Fibroblast of lung (primary cell): ENCODE measurements at places on chromosomes 4 and X. TPM values are rescaled to one million over a fixed set of nuclear protein-coding genes. Genes with fewer than 3 reads are reported as not detected.

DNA sequence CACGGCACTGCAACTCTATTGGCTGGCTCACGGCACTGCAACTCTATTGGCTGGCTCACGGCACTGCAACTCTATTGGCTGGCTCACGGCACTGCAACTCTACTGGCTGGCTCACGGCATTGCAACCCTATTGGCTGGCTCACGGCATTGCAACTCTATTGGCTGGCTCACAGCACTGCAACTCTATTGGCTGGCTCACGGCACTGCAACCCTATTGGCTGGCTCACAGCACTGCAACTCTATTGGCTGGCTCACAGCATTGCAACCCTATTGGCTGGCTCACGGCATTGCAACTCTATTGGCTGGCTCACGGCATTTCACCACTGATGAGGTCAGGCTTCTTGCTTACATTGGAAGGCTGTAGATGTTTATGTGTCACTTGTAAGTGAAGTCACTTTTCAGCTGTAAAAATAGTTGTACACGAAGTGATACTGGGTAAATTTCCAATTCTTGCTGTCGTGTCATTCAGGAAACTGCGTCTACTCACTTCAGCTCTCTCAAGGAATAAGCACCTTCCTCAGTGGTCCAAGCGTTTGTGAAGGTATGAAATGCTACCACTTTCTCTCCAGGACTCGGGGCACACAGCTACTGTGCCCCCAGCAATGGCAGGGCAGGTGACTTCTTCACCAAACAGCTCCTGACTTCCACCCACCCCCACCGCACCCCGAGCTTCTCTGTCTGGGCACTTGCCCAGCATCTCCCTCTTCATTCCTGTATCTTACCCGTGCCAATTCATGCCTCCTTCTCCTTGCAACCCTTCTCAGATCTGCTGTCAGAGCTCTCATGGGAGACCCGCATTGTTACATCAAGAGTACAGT is 141.3 kb downstream of the AFAP1 start:
- DNase-seq = peak; percentile 58
- peaks cover 14% of the 10 kb centered on the region for H3K36me3 ChIP-seq
- H3K27ac ChIP-seq = no peak overlapping the region
- no peaks in the 10 kb centered on the region for H3K4me1 ChIP-seq
- no peaks in the 10 kb centered on the region for H3K27me3 ChIP-seq

SFRP2 gene
- total RNA-seq = under 0.01 and 1.8 TPM in 2 replicates

- no peaks in the 10 kb centered on the region for H3K36me3 ChIP-seq
- no peak overlapping the region for H3K27ac ChIP-seq
- H3K4me1 ChIP-seq = no peaks in the 10 kb centered on the region
- H3K4me3 ChIP-seq = no peak overlapping the region
Measured at GRCh38 chrX:8748855-8749254, 16.9 kb upstream of the ANOS1 start.

DNA sequence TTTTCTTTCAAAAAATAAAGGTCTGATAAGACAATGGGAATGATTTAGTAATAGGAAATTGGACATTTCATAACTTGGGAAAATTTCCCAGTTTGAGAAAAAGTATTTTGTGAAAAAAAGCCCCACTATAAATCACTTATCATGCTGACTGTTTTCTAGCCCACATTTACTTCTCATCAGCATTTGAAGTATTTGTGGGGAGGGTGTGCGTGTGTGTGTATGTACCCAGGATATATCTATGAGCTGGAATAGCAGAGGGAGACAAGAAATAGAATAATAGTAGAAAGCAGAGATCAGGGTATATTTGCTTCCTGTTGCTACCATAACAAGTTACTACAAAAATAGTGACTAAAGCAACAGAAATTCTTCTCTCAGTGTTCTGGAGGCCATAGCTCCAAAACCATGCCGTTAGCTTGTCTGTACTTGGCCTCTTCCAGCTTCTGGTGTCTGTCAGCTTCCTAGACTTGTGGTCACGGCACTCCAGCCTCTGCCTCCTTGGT is 139.8 kb downstream of the PTTG2 start:
- no peaks in the 10 kb centered on the region for H3K27me3 ChIP-seq
- peaks cover 4% of the 10 kb centered on the region for H3K4me1 ChIP-seq
- H3K36me3 ChIP-seq = no peaks in the 10 kb centered on the region
- H3K4me3 ChIP-seq = no peak overlapping the region
- DNase-seq = peak; percentile 61
- H3K27ac ChIP-seq = no peak overlapping the region

RAP2C gene
- 13.6 and 24.4 TPM in 2 replicates for total RNA-seq

GRCh38 chr4:169210504-169211118 is 60.1 kb downstream of the SH3RF1 start:
- peaks cover 5% of the 10 kb centered on the region for H3K4me1 ChIP-seq
- no peak for DNase-seq
- H3K36me3 ChIP-seq = peaks cover 3% of the 10 kb centered on the region
- H3K27me3 ChIP-seq = no peaks in the 10 kb centered on the region
- no peak overlapping the region for H3K27ac ChIP-seq
- H3K4me3 ChIP-seq = no peak overlapping the region

- H3K36me3 ChIP-seq = no peaks in the 10 kb centered on the region
- DNase-seq = no peak
- H3K4me3 ChIP-seq = no peak overlapping the region
- H3K27ac ChIP-seq = no peak overlapping the region
- no peaks in the 10 kb centered on the region for H3K27me3 ChIP-seq
Measured at GRCh38 chr4:175807547-175807946, 4.5 kb downstream of the GPM6A start.

GRCh38 chr4:89253311-89253710 is 54.3 kb downstream of the GPRIN3 start:
- no peak overlapping the region for H3K27ac ChIP-seq
- no peak overlapping the region for H3K4me3 ChIP-seq
- no peaks in the 10 kb centered on the region for H3K36me3 ChIP-seq
- DNase-seq = no peak
- no peaks in the 10 kb centered on the region for H3K4me1 ChIP-seq
- no peaks in the 10 kb centered on the region for H3K27me3 ChIP-seq

SLC2A9 gene
- 2.3 and 2.8 TPM in 2 replicates for total RNA-seq

DNA sequence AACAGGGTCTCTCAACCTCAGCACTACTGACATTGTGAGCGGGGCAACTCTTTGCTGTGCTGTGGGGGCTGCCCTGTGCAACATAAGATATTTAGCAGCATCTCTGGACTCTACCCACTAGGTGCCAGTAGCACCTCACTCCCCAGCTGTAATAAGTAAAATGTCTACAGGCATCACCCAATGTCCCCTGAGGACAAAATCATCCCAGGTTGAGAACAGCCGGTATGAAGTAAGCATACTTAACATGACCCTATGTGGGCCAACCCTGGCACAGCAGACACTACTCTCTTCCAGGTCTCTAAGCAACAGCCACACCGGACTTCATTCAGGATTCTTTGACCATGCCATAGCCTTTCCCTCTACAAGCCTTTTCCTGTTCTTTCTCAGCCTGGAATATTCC is 10.5 kb upstream of the MGST2 start:
- H3K36me3 ChIP-seq = no peaks in the 10 kb centered on the region
- no peak overlapping the region for H3K4me3 ChIP-seq
- no peaks in the 10 kb centered on the region for H3K27me3 ChIP-seq

ZNF732 gene
- total RNA-seq = 0.26 and 0.33 TPM in 2 replicates

BGN gene
- 10.1 and 18.7 TPM in 2 replicates for total RNA-seq

- DNase-seq = no peak
- no peak overlapping the region for H3K4me3 ChIP-seq
- H3K4me1 ChIP-seq = no peaks in the 10 kb centered on the region
- H3K27me3 ChIP-seq = no peaks in the 10 kb centered on the region
Measured at GRCh38 chr4:7466215-7466614, 31.5 kb upstream of the PSAPL1 start.

DNA sequence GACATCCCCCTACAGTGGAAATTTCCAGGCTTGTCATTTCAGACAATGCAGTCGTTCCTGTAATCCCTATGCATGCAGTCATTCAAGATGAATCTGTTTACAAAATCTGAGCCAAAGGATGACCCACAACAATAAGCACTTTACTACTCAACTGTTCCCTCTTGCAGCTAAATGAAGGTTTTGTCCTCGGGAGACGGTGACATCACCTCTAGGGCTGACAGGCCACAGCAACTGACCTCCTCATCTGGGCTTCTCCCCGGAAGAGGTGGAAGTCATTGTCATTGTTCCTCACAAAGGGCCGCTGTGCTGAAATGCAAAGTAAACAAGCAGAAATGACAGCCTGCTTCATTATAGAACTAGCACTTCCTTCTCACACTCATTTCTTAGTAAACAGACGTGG is 29.2 kb downstream of the CLRN2 start:
- no peaks in the 10 kb centered on the region for H3K36me3 ChIP-seq
- no peaks in the 10 kb centered on the region for H3K4me1 ChIP-seq
- H3K4me3 ChIP-seq = no peak overlapping the region
- no peak for DNase-seq
- no peak overlapping the region for H3K27ac ChIP-seq

GRCh38 chr4:25290490-25291067 is 22.0 kb upstream of the ZCCHC4 start:
- H3K27ac ChIP-seq = no peak overlapping the region
- DNase-seq = no peak
- no peak overlapping the region for H3K4me3 ChIP-seq
- H3K27me3 ChIP-seq = no peaks in the 10 kb centered on the region
- no peaks in the 10 kb centered on the region for H3K36me3 ChIP-seq
- no peaks in the 10 kb centered on the region for H3K4me1 ChIP-seq

DNA sequence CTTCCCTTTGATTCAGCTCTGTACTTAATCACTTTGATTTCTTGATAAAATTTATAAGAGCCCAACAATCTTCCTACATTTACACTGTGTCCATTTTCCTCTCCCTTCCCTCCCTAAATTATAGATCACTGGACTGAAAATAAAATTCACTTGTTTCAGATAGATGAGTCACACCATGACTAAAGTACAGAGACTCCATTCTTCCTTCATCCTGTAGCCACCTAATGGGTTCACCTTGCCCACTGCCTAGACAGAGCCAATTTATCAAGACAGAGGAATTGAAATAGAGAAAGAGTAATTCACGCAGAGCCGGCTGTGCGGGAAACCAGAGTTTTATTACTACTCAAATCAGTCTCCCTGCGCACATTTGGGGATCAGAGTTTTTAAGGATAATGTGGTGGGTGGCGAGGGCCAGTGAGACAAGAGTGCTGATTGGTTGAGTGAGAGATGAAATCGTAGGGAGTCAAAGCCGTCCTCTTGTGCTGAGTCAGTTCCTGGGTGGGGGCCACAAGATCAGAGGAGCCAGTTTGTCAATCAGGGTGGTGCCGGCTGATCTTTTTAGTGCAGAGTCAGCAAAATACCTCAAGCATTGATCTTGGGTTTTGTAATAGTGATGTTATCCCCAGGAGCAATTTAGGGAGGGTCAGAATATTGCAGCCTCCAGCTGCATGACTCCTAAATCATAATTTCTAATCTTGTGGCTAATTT is 71.3 kb upstream of the MED14 start:
- no peaks in the 10 kb centered on the region for H3K36me3 ChIP-seq
- no peak overlapping the region for H3K4me3 ChIP-seq
- no peak for DNase-seq
- no peaks in the 10 kb centered on the region for H3K27me3 ChIP-seq

- H3K4me1 ChIP-seq = no peaks in the 10 kb centered on the region
- no peaks in the 10 kb centered on the region for H3K27me3 ChIP-seq
- peak; percentile 5 for DNase-seq
- no peak overlapping the region for H3K27ac ChIP-seq
Measured at GRCh38 chrX:14919407-14919806, 46.2 kb downstream of the MOSPD2 start.

- H3K4me3 ChIP-seq = no peak overlapping the region
- H3K27ac ChIP-seq = no peak overlapping the region
- H3K27me3 ChIP-seq = no peaks in the 10 kb centered on the region
- H3K36me3 ChIP-seq = no peaks in the 10 kb centered on the region
Measured at GRCh38 chr4:48275247-48275646, 5.6 kb upstream of the TEC start.

TLR2 gene
- total RNA-seq = under 0.01 and 0.77 TPM in 2 replicates

GRCh38 chr4:171765514-171765913 is 47.7 kb upstream of the GALNTL6 start:
- H3K27ac ChIP-seq = no peak overlapping the region
- H3K4me3 ChIP-seq = no peak overlapping the region
- no peak for DNase-seq

DNA sequence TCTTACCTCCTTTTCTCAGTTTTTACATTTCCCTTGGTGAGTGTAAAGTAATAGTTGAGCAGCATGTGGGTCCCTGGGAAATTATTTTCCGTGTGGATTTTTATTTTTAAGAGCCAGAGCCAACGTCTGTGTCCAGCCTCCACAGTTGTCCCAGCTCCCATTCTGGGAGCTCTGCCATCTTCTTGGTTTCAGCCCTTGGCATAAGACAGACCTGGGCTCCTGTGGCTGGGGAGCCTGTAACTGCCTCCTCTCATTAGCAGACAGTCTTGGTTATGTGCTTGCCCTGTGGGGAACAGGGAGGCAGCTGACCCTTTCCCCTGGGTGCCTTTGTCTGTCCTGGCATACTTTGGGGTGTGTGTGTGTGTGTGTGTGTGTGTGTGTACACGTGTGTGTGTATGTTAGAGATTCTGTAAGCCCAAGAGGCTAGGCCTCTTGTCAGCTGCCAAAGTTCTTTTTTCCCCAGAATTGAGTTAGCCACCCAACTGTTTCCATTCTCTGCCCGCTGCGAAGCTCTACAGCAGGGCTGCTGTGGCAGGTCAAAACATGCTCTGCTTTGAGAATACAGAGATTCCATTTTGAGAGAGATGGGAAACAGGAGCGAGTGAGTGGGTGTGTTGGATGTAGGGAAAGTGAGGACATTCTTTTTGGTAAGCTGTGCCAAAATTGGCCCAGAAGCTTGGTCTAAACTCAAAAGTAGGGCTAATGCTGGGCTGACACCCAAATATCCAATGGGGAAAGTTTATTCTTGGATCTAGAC is 140.7 kb downstream of the TMEM164 start:
- no peak overlapping the region for H3K27ac ChIP-seq
- H3K36me3 ChIP-seq = no peaks in the 10 kb centered on the region
- no peaks in the 10 kb centered on the region for H3K27me3 ChIP-seq
- no peak overlapping the region for H3K4me3 ChIP-seq
- peaks cover 3% of the 10 kb centered on the region for H3K4me1 ChIP-seq

SPARCL1 gene
- 2.3 and 4.1 TPM in 2 replicates for total RNA-seq

- no peaks in the 10 kb centered on the region for H3K27me3 ChIP-seq
- H3K27ac ChIP-seq = no peak overlapping the region
- no peaks in the 10 kb centered on the region for H3K4me1 ChIP-seq
- no peaks in the 10 kb centered on the region for H3K36me3 ChIP-seq
Measured at GRCh38 chr4:182748283-182748682, 168.9 kb downstream of the DCTD start.

DNA sequence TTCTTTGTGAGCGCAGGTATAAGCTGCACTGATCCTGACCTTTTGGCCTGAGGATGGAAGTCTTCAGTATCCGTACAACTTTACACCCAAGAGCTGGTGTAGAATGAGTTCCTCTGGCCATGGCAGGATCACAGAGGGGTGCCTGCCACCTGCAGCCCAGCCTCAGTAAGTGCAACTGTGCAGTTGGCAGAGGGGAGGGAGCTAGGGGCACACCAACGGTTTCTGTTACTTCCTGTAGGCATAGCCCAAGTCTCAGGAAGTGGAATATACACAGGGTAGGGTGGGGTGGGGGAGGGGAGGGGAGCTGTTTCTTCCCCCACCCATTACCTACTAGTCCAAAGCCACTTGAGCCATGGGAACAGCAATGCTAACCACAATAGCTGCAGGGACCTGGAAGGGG is 85.4 kb upstream of the GBA3 start:
- no peak overlapping the region for H3K27ac ChIP-seq
- DNase-seq = peak; percentile 41
- no peaks in the 10 kb centered on the region for H3K27me3 ChIP-seq
- no peaks in the 10 kb centered on the region for H3K36me3 ChIP-seq
- no peaks in the 10 kb centered on the region for H3K4me1 ChIP-seq
- H3K4me3 ChIP-seq = no peak overlapping the region

FRYL gene
- total RNA-seq = 33.9 and 61.4 TPM in 2 replicates

- no peaks in the 10 kb centered on the region for H3K4me1 ChIP-seq
- no peak overlapping the region for H3K4me3 ChIP-seq
- H3K27me3 ChIP-seq = no peaks in the 10 kb centered on the region
- no peak overlapping the region for H3K27ac ChIP-seq
- H3K36me3 ChIP-seq = no peaks in the 10 kb centered on the region
Measured at GRCh38 chr4:125464146-125464545, 149.4 kb downstream of the FAT4 start.
